Right lung (tissue), 10 donors: ENCODE measurements at places on chromosomes 1 and 21. TPM values are rescaled to one million over a fixed set of nuclear protein-coding genes. Genes with fewer than 3 reads are reported as not detected.
A peak's percentile ranks its signal among the peaks of the same experiment; 100 is the strongest.

GRCh38 chr1:11714831-11715575 lies 20.9 kb upstream of the AGTRAP start:
- no peak for DNase-seq

GRCh38 chr21:34035619-34036354 lies 37.6 kb upstream of the MRPS6 start:
- DNase-seq = no peak

GRCh38 chr1:52305417-52306226 lies 60.4 kb downstream of the CC2D1B start:
- DNase-seq = no peak

DNA sequence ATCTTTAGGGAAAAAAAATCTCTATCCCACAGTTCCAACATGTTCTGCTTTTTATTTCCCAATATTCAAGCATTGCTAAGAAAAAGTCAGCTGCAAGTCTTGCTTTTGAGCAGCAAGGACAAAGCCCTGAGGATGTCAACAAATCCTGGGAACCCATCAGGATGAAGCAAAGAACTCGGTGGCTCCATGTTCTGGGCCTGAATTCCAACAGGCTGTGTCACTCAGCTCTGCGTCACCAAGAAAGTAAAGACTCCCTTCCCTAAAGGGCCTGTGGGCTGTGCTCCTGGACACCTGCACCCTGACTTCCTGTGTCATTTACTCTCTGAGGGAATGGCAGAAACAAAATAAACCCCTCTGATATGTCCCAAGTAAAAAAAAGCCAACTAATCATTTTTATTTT lies 95.5 kb downstream of the TIAM1 start:
- DNase-seq = no peak

DNA sequence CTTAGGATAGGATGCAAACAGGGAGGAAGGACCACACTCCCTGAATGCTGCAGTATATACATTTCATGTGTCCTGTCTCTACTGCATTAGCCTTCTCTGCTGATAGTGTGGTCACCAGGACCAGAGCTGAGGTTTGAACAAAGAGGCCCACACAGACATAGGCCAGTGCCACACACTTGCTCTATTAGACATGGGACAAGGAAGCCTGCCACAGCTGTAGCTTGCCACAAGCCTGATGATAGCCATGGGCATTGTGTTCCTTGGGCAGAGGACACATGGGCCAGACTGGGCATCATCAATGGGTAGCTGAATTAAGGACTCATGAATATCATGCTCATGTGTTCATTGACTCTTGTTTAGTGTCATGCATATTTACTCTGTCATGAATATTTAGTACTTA lies 10.4 kb downstream of the CAMSAP2 start:
- no peak for DNase-seq

DNA sequence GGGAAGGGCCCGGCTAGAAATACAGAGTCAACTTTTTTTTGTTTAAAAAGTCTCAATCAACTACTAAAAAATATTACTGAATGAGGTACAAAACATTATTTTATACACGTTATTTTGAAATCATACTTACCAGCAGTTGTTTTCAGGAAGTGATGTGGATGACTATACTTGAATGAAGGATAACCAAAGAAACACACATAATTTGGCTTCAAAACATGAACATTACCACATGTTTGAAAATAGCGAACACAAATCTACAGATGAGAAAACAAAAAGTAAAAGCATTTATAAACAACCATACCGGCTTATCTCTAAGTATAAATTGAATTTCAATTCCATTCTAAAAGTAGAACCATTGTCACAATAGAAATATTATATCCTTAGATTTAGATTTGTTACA lies 9.0 kb downstream of the DBT start:
- no peak for DNase-seq

DNA sequence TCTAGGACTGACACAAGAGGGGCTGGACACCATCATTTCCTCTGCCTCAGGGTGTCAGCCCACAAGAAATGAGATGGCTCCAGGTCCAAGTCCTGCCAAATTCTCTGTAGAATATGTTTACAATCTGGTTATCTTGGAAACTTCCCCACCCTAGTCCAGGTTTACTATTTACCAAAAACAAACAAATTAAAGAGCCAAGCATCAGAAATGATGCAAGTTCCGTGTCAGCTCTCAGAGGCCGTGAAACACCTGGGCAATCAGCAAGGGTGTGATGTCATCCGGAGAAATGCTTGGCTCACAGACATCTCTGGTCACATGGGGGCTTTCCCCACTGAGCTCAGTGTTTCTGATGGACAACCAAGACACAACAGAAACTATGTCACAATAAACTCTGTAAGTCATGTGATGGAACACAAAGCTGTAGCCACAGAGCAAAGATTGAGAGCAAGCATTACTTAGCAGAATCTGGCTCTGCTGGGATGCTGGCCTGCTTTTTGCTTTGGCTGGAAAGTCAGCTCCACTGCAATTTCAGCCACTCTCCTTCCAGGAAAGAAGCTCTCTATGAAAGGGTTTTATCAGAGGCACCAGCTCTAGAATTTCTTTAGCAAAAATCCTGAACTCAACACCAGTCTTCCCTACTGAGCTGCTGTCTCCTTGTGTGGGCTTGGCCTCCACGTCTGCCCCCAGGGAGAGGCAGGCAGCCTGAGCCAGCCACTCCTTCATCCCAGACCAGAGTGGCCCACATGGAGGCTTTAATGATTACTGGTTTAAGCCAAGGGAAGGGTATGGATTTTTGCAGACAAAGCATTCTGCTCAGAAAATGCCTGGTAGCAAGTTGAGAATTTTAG lies 55.9 kb downstream of the NENF start:
- peak; percentile 50 for DNase-seq

DNA sequence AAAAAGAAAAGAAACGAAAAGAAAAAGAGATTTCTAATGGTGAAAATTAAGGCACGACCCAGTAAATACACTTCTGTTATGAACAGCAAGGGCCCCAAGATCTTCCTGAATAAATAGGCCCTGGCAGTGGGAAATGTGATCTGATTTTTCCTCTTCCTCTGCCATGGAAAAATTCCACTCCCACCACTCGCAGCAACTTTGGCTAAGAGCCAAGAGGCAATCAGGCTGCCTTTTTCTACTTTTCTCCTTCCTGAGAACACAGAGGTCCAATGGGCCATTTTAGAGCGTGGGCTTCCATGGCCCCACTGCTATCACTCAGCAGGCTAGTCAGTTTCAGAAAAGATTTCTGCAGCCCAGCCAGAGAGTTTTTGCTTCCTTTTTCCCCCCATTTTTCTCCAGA lies 33.7 kb upstream of the AK4 start:
- peak; percentile 53 for DNase-seq

DNA sequence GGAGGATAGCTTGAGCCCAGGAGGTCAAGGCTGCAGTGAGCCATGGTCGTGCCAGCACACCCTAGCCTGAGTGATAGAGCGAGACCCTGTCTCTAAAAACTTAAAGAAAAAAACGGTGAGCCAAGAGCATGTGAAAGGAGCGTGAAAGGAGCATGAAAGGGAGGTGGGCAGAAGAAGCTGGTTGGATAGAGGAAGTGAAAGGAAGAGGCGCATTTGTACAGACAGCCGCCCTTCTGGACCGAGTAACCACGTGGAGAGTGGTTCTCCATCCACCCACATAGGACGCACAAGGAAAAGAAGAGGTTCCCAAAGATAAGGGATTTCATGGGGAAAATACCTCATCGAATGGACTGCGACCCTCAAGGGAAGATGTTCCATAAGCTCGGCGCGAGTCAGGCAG lies 60.4 kb upstream of the IFNAR2 start:
- DNase-seq = no peak

DNA sequence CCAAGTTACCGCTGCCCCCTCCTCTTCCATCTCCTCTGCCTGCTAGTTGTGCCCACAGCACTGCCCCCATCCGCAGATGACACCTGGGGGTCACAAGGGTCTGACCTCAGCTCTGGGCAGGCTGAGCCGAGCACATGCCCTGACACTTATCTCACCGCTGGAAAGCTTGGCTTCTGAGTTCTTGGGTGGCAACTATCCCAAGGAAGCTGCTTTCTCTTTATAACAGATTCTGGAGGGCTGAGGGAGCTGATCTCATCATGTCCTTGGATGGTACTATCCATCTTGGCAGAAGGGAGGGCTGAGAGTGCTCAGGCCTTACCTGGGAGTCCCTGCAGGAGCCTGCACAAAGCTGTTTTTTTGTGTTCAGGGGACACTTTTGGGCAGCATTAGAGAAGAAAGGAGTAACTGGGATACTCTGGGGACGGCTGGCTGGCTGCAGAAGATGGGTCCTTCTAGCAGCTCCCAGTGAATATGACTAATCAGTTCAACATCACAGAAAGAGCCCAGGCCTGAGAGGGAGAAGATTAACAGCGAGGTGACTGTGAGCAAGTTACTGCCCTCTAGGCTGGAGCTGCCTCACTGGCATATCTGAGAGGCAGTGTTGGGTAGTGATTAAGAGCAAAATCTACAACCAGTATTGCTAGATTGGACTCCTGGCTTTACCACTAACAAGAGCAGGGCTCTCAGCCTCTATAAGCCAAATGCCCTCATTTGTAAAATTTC lies 71.6 kb downstream of the PLXNA2 start:
- no peak for DNase-seq

GRCh38 chr1:57632401-57632800 lies 208.5 kb upstream of the DAB1 start:
- no peak for DNase-seq

- no peak for DNase-seq
Observed at GRCh38 chr1:195218428-195219212, 1389.6 kb downstream of the KCNT2 start.

GRCh38 chr1:100861379-100861778 lies 33.3 kb downstream of the EXTL2 start:
- DNase-seq = no peak

DNA sequence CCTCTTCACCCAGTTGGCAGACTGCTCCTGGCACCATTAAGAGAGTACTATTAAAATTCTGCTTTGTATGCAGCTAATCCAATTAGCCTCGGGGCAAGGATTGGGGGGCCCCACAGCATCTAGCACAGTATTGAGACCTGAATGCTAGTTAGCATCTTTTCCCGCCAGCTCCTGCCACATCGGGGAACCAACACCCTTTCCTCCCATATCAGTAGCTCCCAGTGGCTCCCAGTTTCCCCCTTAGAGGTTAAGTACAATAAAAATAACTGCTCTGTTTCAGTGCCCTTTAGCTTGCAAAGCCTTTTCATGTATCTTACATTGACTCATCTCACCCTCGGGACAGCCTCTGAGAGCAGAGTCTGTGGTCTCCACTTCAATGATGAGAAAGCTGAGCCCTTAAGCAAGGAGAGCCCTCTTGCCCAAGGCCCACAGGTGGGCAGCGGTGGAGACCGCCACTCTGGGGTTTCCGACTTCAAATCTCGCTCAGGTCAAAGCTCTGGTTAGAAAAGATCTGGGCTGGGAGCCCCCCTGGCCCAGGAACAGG lies 4.2 kb upstream of the PMVK start:
- no peak for DNase-seq

DNA sequence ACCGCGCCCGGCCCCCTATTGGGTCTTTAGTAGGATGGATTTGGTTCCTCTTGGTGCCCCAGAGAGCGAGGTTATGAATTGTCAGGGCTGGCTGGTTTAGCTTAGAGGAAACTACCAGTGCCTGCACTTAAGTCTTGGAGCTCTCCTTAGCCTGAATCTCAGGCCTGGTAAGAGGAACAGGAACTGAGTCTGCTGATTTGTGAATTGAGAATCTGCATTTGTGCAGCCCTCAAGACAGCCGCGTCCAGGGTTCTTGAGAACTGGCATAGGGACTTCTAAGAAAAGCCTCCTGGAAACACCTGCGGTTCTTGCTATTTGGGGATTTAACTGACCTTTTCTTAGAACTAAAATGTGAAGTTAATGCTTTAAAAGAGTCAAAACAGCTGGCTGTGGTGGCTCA lies 1.7 kb downstream of the NECAP2 start:
- DNase-seq = no peak

GRCh38 chr1:80218112-80218511 lies 1211.6 kb upstream of the ADGRL4 start:
- DNase-seq = no peak

GRCh38 chr1:229059671-229060539 lies 211.0 kb upstream of the RAB4A start:
- DNase-seq = peak; percentile 45

GRCh38 chr1:218600968-218601367 lies 255.8 kb downstream of the TGFB2 start:
- no peak for DNase-seq

DNA sequence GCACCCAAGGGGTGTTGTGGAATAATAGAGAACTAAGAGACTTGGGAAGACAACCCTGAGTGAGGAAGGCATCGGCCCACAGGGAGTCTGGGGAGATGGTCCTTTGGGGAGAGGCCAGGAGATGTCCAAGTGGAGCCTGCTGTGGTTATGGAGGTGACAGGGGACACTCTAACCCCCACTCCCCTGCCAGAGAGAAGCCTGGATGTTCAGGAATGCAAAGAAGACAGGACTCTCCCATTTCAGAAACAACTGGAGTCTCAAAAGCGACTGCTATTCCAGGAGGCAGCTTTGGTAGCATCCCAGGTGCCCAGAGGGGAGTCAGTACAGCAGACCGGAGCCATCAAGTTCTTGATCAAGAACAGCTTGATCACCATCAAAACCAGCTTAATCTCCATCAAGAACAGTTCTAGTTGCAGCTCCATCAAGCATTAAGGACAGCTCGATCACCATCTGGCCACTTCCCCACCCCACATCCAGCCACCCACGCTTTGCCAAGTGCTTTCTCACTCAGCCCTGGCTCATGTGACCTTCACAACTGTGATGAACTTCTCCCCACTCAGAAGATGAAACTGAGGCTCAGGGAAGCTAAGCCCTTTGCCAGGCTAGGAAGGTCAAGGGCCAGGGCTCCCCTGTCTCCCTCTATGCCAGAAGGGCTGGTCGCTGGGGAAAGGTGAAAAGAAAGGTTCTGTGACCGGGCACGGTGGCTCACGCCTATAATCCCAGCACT lies 743 bp downstream of the CD52 start:
- DNase-seq = no peak

DNA sequence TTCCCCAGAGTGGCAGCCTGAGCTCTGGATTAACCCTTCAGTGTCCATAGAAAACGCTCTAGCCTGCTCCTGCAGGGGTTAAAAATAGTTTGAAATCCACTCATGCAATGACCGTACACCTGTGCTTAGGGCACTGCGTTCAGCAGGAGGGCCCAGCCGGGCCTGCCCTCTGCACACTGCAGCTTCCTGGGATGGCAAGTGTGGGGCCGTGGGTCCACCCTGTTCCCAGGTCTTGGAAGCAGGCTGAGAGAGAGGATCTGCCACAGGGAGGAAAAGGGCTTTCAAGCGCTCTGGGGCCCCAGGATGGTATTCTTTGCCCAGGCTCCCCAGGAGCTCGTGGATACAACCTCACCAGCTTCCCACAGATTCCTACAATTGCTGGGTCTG lies 1.5 kb upstream of the S100B start:
- no peak for DNase-seq

GRCh38 chr1:179550746-179551682 lies 24.7 kb downstream of the NPHS2 start:
- DNase-seq = no peak

C1orf74 gene
- 2.7 TPM for polyA plus RNA-seq

DISC1 gene
- 9.7 TPM for polyA plus RNA-seq

CR1L gene
- polyA plus RNA-seq = 0.28 TPM

CCDC27 gene
- 0.21 TPM for polyA plus RNA-seq

RCOR3 gene
- polyA plus RNA-seq = 110 TPM

TRNP1 gene
- polyA plus RNA-seq = 1.4 TPM

TP73 gene
- 2.1 TPM for polyA plus RNA-seq

OPTC gene
- not detected for polyA plus RNA-seq

LINGO4 gene
- 0.05 TPM for polyA plus RNA-seq

GRIK1 gene
- 0.48 TPM for polyA plus RNA-seq

CLIC4 gene
- 196 TPM for polyA plus RNA-seq

S100A9 gene
- 33.5 TPM for polyA plus RNA-seq

KCNJ6 gene
- 0.18 TPM for polyA plus RNA-seq
